ENCODE measurements at places on chromosomes 1 and 21.

DNA sequence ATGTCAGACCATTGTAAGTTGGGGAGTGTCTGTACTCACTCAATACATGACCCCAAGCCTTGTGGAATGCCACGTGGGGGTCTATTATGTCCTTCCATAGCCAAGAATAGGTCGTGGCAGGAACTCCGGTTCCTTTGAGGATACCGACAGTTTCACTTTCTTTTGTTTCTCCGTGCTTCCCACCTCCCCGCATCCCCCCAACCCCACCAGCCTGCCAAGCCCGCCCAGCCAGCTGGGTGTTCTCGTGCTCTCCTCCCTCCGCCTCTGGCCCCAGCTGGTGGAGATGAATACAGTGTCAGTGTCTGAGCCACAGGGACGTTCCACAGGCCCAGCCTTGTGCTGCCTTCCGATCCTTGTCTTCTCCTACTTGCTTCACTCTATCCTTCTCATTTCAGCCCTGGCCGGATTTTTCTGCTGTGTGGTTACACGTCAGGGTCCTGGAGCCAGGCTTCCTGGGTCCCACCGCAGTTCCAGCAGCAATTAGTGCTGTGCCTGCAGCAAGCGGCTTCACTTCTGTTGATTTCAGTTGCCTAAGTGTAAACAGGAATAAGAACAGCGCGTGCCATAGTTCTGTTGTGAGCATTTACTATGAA, 4.1 kb upstream of the AGTRAP start:
- DNase-seq, result no peak

DNA sequence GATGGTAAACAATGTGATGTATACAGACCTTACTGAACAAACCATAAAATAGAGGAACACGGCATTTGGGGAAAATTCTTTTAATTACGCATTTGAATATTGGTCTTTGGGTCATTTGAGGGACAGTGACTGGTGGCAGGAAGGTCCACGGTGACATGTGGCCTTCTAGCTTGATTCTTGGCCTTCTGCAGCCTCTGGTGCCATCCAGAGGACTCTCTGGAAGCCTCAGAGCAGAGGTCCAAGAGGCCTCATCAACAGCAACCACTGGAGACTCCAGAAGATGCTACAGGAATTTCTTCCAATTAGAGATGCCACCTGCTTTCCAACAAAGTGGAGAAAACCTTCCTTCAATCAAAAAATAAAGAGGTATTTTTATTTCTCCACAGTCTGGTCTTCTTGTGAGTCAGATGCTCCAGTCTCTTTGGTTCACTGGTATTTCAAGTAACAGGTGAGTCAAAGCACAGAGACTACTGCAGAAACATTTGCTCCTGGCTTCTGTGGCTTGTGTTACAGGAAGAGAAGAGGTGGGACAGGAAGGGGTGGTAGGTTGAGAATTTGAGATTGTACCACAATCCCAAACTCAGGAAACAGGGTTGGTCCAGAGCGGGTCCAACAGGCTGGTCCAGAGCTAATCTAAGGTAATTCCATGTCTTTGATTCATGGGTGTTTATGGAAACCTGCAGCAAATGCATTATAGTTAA, 2.7 kb upstream of the F5 start:
- DNase-seq, result no peak

DNA sequence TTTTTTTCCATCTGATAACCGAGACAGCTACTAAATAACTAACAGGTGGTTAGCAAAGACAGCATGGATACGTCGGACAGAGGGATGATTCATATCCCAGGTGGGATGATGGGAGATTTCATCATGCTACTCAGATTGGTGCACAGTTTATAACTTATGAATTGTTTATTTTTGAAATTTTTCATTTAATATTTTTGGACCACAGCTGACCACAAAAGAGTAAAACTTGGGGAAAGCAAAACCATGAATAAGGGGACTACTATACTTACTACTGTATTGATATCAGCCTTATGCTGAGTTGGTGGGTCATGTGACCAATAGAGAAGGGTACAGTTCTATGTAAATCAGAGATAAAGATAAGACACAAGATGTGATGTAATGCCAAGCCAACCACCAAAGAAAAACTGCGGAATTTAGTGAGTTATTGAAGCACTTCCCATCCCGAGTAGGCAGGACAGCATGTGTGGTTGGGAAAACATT, 248.1 kb upstream of the C1orf105 start:
- peak; percentile 70 for DNase-seq

- DNase-seq, result no peak
These were observed 127.7 kb downstream of the TGFB2 start for GRCh38 chr1:218472885-218473284.

Data from fibroblast of skin of left biceps (primary cell).